Mesenteric fat pad (tissue), 1 donor: ENCODE measurements at places on chromosomes 5 and 9. TPM values are rescaled to one million over a fixed set of nuclear protein-coding genes. Genes with fewer than 3 reads are reported as not detected.
A peak's percentile ranks its signal among the peaks of the same experiment; 100 is the strongest.

DNA sequence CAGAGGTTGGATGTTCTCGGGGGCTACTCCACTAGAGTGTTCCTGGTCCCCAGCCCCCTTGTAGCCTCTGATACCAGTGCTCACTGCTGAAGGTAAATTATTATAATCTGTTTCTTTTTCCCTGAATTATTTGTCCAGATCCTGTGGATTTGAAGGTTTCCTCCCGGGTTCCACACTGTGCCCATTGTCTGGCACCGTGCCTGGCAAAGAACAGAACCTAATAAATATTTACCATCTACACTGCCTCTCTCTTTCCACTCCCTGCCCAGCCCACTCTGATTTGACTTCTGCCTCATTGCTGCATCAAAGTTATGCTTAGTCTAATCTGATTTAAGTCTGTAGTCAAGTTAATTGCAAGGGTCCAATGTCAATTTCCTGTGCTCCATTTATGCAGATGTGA, 322.9 kb downstream of the NTRK2 start:
- DNase-seq = no peak

DNA sequence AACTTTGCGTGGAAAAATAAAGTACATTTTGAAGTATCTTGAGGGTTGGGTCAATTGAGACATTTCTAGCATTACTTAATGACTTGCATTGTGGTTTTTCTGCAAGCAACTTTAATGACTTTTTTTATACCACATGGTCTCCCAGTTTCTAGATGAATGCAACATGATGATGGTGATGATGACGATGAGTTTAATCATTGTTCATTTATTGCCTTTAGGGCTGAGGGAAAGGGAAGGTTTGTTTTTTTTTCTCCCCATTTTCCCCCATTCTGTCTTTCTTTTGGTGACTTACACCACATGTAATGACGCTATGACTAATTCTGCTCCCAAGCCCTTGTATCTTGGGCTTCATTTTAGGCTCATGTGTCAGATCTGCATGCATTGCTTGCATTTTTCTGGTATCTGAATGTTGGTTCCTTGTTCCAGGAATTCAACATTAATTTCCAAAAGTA, 57.7 kb upstream of the NXNL2 start:
- no peak for DNase-seq

DNA sequence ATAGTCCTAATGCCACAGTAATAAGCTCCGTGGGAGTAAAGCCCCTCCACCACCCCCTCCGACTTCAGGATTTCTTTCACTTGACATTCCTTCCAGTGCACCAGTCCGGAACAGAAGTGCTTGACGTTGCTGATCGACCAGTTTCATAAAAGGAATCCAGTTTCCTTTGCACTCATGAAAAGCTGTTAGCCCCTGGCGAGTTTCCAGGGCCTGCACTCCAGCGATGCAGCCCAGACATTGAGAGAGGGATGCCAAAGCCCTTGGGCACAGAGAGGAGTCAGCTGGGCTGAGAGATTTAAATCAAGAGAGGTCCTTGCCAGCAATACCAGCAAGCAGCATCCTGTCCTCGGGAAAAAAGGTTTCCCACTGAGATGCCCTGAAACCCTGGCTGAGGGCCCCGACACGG, 170.1 kb downstream of the GABBR2 start:
- no peak for DNase-seq

GRCh38 chr5:91562922-91563321, 179.8 kb upstream of the ARRDC3 start:
- no peak for DNase-seq

Gene ADAMTS6
- 1.3 TPM for total RNA-seq

- peak; percentile 60 for DNase-seq
Measured at GRCh38 chr5:32098291-32098690, 75.8 kb downstream of the GOLPH3 start.

Gene CAMK4
- 0.42 TPM for total RNA-seq

- DNase-seq = no peak
Measured at GRCh38 chr5:85921590-85921989, 696.2 kb upstream of the COX7C start.

DNA sequence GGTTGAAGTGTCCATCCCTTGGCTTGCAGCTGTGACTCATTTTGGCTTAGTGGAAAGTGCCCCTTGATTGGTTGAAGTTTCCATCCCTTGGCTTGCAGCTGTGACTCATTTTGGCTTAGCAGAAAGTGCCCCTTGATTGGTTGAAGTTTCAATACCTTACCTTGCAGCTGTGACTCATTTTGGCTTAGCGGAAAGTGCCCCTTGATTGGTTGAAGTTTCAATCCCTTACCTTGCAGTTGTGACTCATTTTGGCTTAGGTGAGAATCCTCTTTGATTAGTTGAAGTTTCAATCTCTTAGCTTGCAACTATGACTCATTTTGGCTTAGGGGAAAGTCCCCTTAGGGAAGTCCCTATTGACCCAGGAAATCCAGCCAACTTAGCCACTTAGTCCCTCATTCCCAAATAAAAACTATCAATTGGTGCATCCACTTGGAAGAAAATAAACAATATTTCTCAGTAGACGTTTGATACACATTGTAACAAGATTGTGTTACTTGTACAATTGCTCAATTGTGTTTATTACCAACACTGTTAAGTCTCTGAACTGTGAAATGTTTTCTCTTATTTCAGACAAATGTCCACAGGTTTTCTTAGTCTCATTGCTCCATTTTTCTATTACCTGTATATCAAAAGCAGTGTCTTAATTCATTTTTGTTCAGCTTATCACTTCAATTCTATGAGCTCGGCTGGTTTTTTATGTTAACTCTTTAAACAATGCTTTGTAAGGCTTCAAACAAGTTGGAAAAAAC, 2308.8 kb upstream of the ACO1 start:
- DNase-seq = no peak

DNA sequence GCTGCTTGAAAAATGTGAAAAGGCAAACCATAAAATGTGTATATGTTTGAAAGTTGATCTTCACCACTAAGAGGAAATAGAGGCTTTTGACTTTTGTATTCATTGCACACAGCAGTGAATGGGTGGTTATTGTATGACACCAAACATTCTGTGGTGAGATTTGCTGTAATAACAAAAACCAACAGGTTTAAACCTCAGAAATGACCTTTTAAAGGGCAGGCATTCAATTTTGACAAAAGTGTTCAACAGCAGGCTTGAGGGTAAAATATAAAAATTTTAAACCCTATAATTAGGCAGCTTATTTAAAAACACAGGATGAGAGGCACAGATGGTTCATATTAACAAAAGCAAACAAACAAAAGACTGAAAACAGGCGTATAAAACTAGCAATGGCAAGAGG, 128.1 kb upstream of the NUDT12 start:
- DNase-seq = no peak

Gene SLC36A3
- total RNA-seq = not detected

Gene COL15A1
- total RNA-seq = 73.3 TPM

Gene DNM1
- total RNA-seq = 24.1 TPM

DNA sequence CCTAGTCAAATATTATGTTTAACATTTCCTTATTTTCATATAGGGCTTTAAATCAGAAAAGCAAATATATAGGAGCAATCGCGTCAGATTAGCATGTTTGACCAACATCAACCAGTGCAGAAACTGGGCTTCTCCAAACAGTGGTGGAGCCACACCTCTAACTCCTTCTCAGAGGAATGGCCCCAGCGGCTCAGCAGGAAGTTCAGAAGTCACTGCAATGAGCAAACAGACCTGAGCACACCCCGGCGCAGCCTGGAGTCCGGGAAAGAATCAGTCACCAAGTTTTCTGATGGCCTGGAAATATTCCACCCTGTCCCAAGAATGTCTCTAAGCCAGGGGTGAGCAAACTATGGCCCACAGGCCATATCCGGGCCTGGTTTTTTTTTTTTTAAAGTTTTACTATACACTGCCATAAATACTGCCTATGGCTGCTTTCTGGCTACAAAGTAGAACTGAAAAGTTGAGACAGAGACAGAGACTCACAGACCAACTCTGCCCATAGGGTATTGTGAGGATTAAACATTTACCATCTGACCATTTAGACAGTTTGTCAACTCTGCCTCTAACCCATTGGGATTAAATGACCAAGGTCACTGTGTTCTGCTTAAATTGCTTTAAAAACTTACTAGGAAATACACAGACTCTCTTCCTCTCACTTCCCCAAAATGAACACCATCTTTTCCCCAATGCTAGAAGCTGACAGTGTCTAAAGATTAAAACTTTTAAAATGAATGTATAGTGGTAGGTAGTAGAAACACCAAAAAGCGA, 5.4 kb downstream of the GOLM1 start:
- DNase-seq = no peak

DNA sequence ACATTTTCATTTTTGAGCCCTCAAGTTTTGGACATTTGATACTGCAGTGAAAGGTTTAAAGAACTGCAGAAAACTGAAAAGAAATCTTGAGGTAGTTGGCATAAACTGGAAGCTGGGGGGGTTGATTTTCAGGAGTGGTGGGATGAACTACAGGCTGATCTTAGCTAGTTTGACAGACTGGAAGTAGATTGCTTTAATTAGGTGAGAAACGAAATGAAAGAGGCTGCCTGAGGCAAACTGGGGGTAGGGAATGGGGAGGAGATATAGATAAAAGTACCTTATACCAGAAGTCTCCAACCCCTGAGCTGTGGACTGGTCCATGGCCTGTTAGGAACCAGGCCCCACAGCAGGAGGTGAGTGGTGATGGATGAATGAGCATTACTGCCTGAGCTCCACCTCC, 101.4 kb upstream of the SPEF2 start:
- DNase-seq = no peak

Gene OTP
- total RNA-seq = not detected

Gene ANKRD34B
- total RNA-seq = 0.10 TPM
